ENCODE measurements at places on chromosomes 6 and 20.
A peak's percentile ranks its signal among the peaks of the same experiment; 100 is the strongest.

GRCh38 chr6:140784573-140784972, 1348.2 kb upstream of the GJE1 start:
- DNase-seq, result no peak

DNA sequence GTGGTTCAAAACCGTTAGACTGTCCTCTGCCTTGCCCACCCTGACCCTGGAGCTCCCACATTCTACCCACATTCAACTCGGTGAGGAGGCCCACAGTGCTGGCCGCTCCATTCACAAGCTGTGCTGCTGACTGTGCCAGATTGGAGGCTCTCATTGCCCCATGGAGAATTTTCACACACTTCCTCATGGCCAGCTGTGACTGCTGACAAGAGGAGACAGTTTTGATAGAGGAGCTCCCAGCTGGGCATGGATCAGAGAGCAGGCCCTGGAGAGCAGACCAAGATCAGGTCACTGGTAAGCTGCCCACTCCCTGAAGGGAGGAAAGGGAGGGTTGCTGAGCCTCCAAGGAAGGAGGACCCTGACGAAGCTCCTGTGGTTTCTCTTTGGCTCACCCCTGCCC, 246.1 kb upstream of the RIN2 start:
- no peak for DNase-seq

DNA sequence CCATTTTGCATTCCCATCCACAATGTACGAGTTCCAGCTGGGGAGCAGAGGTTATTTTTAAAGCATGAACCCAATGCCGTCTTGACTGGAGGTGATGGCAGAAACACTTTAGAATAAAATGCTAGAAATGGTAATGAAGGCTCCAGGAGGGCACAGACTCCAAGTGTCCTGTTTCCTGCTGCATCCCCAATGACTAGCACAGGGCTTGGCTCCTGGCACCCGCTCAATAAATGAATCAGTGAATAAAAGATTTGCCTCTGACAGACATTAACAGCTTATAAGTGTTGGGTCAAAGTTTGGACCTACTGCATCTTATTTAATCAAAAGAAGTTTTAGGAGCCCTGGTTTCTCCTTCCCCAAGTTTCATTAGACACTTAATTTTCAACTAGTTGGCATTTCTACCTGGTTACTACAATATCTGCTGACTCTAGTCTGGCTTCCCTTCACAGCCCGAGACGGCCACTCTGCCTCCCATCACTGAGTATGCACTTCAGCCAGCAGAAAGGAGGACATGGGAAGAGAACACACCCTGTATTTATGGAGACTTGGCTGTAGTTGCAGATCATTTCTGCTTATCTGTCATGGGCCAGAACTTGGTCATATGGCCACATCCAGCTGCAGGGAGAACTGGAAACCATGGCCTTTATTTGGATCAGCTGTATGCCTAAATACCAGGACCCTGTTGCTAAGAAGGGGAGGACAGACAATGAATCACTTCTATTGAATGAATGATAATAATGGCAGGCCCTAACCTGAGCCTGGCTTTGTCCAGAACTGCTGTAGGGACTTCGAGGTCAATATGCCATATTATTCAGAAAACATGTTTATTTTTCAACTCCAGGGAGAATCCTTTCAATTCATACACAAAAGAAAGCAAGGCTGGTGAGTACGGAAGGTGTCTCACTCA, 63.1 kb downstream of the TTI1 start:
- no peak for DNase-seq

GRCh38 chr20:46566125-46566524, 15.7 kb upstream of the OCSTAMP start:
- DNase-seq, result no peak

DNA sequence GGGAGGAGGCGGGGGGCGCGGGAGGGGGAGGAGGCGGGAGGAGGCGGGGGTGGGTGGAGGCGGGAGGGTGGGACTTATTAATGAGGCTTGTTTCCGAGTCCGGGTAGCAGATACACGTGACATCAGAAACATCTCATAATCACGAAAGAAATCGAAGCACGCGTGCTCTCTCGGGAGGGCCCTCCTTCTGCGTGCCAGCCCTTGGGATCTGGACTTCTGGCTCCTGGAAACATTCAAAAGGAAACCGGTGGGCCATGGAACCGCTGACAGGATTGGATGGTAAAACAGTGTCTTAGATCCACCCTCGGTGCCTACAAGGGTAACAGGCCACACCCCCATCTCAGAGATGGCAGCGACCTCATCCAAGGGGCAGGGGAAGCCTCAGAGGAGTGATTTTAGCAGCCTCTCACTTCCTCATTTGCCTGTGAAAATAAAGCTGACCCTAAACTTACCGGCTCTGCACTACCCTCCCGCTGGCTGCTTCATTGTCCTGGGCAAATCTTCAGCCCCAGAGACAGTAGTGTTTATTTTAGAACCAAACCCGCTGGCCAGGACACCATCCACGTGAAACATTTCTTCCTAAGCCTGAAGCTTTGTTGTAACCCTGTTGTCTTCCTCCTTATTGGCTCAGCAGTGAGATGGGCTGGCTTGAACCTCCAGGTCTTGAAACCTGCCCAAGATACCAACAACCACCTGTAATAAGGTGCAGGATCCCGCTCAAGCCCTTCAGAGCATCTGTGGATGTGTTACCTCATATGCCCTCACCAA, 97.5 kb downstream of the PSMG4 start:
- DNase-seq, result peak; percentile 17

DNA sequence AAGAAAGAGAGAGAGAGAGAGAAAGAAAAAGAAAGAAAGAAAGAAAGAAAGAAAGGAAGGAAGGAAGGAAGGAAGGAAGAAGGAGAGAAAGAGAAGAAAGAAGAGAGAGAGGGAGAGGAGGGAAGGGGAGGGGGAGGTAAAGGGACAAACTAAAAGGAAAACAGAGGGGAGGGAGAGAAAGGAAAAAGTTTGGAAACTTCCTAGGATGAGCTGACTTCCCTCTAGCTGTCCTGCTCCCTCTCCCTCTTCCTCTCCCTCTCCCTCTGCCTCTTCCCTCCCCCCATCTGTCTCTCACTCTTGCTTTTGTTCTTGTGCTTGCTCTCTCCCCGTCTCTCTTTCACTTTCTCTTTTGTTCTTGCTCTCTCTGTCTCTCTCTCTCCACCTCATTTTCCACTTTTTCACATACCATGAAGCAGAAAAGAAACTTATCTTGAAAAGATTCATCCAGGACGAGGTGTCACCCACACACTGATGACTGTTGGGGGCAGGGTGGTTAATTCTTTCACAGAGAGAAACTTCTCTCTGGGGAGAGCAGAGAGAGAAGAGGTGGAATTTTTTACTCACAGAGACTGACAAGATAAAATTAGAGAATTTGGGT, 56.4 kb upstream of the DUSP22 start:
- no peak for DNase-seq

- no peak for DNase-seq
These were observed 17.4 kb upstream of the UBE2V1 start for GRCh38 chr20:50130356-50130723.

GRCh38 chr20:39880890-39881289, 808.1 kb downstream of the MAFB start:
- DNase-seq, result no peak

- no peak for DNase-seq
These were observed 83.8 kb downstream of the IYD start for GRCh38 chr6:150452428-150453243.

GRCh38 chr6:87182940-87183339, 27.6 kb downstream of the ZNF292 start:
- no peak for DNase-seq

DNA sequence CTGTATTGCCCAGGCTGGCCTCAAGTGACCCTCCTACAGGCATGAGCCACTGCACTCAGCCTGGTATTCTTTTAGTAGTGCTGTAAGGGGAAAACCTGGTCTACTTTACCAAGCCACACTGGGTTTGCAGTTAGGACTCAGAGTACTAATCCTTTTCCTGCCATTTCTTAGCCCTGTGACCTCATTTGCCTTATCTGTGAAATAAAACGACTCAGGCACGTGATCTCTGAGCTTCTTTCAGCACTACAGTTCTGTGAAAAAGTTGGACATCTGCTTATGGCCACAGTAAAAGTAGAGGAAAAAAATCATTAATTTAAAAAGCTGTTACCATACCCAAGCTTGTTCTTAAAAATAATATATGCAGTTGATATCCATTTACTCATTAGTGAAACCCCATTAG, 1007.5 kb downstream of the KIF16B start:
- no peak for DNase-seq

DNA sequence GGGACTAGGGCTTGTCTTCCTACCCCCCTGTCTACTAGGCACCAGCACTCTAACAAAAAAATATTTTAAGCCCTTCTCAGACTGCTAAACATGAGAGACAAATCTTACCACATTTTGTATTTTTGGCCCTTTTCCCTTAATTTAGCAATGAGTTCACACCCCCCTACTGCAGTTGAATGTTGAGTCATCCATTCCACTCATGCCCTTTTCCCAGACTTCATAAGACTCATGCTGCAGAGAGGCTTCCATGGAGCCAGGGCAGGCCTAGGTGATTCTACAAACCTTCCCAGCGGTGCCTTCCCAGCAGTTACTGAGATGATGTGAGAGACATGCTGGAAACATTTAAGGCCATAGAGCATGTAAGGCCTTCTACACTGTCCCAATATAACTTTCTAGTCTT, 53.9 kb downstream of the PXDC1 start:
- DNase-seq, result no peak

- no peak for DNase-seq
These were observed 133.0 kb downstream of the LCA5 start for GRCh38 chr6:79404261-79404660.

GRCh38 chr6:14310960-14311359, 193.4 kb downstream of the CD83 start:
- no peak for DNase-seq

- DNase-seq, result no peak
These were observed 586 bp upstream of the ALDH5A1 start for GRCh38 chr6:24493945-24494820.

- no peak for DNase-seq
These were observed 12.1 kb upstream of the CHRNA4 start for GRCh38 chr20:63372971-63373885.

DNA sequence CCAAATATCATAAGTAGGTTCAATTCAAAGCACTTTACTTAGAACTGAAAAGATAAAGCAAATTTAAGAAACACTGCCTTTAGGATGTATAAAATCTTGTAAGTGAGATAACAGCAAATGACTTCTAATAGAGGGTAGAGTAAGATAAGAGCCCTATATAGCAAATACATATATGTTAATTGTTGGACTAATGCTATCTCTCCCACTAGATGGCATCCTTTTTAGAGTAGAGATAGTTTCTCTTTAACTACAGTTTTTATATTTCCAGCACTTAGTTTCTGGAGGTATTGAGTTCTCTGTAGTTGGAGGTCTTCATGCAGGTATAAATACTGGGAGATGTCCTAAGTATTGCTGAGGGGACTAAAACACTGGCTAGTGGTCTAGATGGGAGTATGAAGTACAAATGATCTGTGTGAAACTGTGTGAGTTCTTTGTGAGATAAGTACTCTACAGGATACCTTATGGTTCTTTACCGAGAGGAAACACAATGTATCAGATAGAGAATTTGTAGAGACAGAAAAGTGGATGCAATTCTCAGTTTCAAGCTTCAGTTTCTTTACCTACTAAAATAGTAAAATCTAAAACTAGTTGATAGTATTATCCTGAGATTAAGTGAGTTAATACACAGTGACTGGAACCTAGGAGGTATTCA, 399.3 kb downstream of the KHDRBS2 start:
- no peak for DNase-seq

- no peak for DNase-seq
These were observed 71.3 kb downstream of the ATXN1 start for GRCh38 chr6:16689788-16690607.

- no peak for DNase-seq
These were observed 83.9 kb downstream of the BANF2 start for GRCh38 chr20:17783671-17784070.

- no peak for DNase-seq
These were observed 35.9 kb downstream of the EPM2A start for GRCh38 chr6:145699462-145699861.

GRCh38 chr20:7765221-7765620, 175.0 kb downstream of the HAO1 start:
- DNase-seq, result no peak

- DNase-seq, result no peak
These were observed 229.8 kb downstream of the ZMYND8 start for GRCh38 chr20:47126709-47127108.

GRCh38 chr6:81561731-81562130, 190.8 kb downstream of the TENT5A start:
- no peak for DNase-seq

GRCh38 chr6:50128420-50129005, 78.8 kb upstream of the DEFB112 start:
- DNase-seq, result no peak

DNA sequence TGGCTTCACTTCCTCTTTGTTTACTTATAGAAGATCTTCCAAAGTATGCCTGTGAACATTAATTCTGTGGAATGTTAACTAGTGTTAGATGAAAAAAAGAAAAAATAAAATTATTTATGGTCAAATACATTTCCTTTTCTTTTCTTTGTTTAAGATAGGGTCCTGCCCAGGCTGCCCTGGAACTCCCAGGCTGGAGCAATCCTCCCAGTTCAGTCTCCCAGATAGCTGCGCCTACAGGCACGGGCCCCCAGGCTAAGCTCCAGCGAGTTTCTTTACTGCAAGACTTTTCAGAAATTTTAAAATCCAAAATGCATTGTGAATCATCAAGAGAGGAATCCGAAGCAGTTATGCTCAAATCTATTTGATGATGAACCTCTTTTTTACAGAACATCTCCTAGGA, 39.3 kb upstream of the IL20RA start:
- no peak for DNase-seq

DNA sequence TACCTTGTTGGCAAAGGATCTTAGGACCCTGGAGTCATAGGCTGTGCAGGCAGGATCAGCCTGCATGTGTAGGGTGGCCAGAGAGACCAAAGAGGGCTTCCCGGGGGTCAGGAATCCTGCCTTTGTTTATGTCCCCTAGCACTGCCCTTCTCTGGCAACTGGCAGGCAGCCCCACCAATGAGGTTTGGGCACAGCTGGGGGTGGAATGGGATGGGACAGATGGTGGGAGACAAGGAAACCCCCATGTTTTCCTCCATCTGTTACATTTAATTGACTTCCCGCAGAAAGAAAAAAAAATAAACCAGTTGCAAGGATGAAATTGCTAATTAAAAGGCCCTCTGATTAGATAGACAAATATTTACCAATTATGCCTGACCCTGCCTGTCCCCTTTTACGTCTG, 27.6 kb downstream of the CD40 start:
- DNase-seq, result no peak

DNA sequence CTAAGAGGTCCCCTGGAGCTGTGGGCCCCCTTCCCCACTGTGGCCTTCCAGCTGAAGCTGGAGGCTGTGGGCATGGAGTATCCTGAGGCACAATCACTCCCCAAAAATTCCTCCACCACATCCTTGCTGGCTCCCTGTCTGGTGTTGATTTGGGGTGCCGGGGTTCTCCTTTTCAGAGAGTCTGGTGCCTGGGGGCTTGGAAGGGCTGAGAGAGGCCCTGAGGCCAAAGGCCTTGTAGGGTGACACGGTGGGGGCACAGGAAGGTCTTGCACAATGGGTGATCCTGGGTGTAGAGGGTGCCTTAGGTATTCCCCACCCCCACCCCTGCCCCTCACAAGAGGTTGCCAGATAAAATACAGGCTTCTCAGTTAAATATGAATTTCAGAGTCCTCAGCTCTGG, 33.2 kb upstream of the VEGFA start:
- no peak for DNase-seq
